Neural crest cell (in vitro differentiated cells): ENCODE measurements at places on chromosomes 3 and 15. TPM values are rescaled to one million over a fixed set of nuclear protein-coding genes. Genes with fewer than 3 reads are reported as not detected.

The FBXW12 gene
- 0.44 and 0.68 TPM in 2 replicates for total RNA-seq

The TRIM71 gene
- total RNA-seq, result 92.4 and 95.2 TPM in 2 replicates

The TEX55 gene
- total RNA-seq, result not detected in 2 replicates

The GOLGA6L10 gene
- total RNA-seq, result 3.6 and 3.7 TPM in 2 replicates

The TMC3 gene
- total RNA-seq, result not detected in 2 replicates

The PGBD4 gene
- total RNA-seq, result 1.9 TPM in 2 replicates

The SERPINI1 gene
- 1.0 TPM in 2 replicates for total RNA-seq

The LNP1 gene
- total RNA-seq, result 6.9 TPM in 2 replicates

DNA sequence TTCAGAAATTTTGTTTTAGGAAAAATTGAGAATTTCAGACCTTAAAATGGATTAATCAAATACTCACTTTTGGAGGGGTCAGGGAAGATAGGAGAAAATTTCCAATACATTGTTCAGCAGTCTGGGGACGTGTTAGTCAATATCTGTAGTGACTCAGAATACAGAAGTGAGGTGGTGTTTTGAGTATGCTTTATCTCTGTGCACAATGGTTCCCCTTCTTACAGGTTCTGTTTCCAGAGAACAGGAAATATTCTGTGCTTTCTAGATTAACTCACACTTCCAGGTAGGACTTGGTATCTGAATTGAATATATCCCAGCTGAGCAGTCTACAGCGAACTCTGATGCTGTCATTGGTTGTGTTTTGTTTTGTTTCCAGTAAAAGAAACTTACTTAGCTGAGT lies 30.7 kb upstream of the CCDC54 start:
- H3K4me1 ChIP-seq, result peaks cover 11% of the 10 kb centered on the region
- no peak overlapping the region for H3K27ac ChIP-seq
- DNase-seq, result no peak
- no peaks in the 10 kb centered on the region for H3K36me3 ChIP-seq
- H3K4me3 ChIP-seq, result no peak overlapping the region

- H3K36me3 ChIP-seq, result no peaks in the 10 kb centered on the region
- peaks cover 8% of the 10 kb centered on the region for H3K27me3 ChIP-seq
- no peak for DNase-seq
- H3K27ac ChIP-seq, result peak overlapping the region; percentile 79
- peaks cover 42% of the 10 kb centered on the region for H3K4me1 ChIP-seq
These were observed 63.3 kb downstream of the ABTB1 start for GRCh38 chr3:127735767-127736693.

DNA sequence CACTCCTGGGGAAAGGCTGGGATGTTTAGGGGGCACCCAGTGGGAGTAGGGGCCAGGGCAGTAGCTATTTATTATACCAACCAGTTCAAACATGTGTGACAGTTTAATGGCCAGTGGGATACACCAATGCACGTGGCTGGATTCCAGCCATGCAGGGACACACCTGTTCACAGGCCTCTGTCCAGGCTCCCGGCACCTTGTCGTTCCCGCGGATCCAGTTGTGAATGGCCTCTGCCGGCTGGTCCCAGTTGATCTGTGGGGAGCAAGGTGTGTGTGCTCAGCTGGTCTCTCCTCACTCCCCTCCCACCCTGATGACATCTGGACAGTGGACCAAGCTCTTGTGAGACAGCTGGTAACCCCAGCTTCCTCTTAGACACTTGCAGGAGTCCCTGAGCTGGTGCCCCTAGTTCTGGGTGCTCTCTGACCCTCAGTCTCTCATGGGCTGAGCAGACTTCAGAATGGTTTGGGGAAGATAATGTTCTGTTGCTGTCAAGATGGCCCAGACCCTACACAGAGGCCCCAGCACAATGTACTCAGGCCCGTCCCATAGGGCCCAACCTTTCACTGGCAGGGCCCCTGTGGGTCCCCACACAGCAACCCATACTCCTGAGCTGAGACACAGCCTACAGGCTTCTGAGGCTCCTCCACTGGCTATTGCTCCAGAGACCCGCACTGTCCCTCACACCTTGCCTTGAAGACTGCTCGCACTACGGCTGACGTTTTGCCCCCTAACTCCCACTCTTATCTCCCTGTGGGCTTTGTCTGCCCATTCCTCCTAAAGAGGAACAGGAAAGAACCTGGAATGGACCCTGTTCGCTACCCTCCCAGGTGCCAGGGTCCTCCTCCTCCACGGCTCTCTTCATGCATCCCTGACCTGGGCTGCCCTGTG lies 25.8 kb downstream of the ALDH1L1 start:
- peaks cover 11% of the 10 kb centered on the region for H3K4me1 ChIP-seq
- no peak overlapping the region for H3K27ac ChIP-seq
- no peaks in the 10 kb centered on the region for H3K27me3 ChIP-seq
- DNase-seq, result no peak
- H3K4me3 ChIP-seq, result no peak overlapping the region

- H3K27me3 ChIP-seq, result no peaks in the 10 kb centered on the region
- H3K27ac ChIP-seq, result peak overlapping the region; percentile 37
- peak overlapping the region; percentile 92 for H3K4me3 ChIP-seq
- H3K4me1 ChIP-seq, result peaks cover 13% of the 10 kb centered on the region
- H3K36me3 ChIP-seq, result peaks cover 2% of the 10 kb centered on the region
These were observed 630 bp downstream of the LXN start for GRCh38 chr3:158671821-158672214.

DNA sequence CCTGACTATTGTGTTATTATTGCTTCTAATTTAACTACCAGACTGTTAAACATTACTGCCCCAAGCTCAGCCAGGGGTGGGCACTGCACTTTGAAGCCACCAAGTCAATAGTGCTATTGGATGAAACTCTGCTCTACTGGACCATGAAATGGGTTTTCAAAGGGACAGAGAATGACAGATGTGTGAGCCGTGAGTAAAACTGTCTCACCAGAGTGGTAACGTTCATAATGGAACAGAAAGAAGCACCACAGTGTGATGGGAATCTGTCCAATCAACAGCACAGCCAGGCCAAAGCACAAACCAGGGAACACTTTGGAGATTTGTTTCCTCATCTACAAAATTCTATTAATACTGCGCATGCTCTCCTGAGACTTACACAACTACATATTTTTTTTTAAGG lies 171.8 kb upstream of the LPP start:
- H3K4me1 ChIP-seq, result peaks cover 8% of the 10 kb centered on the region
- no peaks in the 10 kb centered on the region for H3K27me3 ChIP-seq
- DNase-seq, result no peak
- H3K36me3 ChIP-seq, result no peaks in the 10 kb centered on the region

GRCh38 chr3:78900426-78900825 lies 867.4 kb downstream of the ROBO1 start:
- no peaks in the 10 kb centered on the region for H3K36me3 ChIP-seq
- H3K27ac ChIP-seq, result no peak overlapping the region
- H3K27me3 ChIP-seq, result no peaks in the 10 kb centered on the region

DNA sequence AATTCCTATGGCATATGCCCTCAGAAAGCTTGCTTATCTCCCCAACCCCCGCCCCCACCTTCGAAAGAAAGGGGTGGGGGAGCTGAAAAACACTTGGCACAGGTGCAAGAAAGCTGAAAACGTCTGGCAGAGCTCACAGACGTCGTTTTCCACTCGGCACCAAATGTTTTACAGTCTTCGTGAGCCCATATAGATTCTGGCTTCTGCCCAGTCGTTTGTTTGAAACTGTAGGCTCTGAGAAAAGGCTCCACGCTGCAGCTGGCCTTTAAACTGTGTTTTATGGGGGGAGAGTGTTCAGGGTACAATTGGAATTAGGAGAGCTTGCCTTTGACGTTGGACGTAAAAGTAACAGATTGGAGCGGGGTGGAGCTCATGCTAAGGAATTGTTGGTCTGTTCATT lies 130.3 kb downstream of the MDFIC2 start:
- H3K4me3 ChIP-seq, result no peak overlapping the region
- no peaks in the 10 kb centered on the region for H3K36me3 ChIP-seq
- no peaks in the 10 kb centered on the region for H3K4me1 ChIP-seq
- peaks cover 10% of the 10 kb centered on the region for H3K27me3 ChIP-seq

DNA sequence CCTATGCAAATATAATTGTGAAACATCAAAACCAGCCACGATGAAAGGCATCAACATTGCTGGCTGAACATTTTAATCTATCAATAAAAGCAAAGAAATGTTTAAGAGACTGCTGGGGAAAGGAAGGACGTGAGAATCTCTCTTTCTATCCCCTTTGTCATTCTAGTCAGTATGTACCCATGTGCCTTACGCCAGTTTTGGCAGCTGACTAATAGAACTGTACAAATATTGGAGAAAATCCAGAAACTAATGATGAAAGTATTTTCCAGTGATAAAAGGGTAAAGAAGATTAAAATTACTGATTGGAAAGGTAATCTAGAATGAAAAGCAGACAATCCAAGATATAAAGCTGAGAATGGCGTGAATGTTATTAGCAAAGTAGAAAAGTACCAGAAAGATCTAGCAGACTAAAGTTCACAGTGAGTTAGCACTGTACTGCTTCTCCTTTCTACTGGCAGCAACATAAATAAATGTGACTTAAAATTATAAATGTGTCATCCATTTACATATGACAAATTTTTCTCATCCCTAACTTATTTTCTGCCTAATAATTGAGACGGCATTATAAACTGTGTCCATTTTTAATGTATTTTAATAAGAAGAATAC lies 401.9 kb upstream of the CNTN4 start:
- no peak overlapping the region for H3K27ac ChIP-seq
- H3K4me1 ChIP-seq, result no peaks in the 10 kb centered on the region

GRCh38 chr3:58666683-58667082 lies at the start of gene FAM3D:
TSS of gene FAM3D (minus strand) at chr3:58666774. CDS start at chr3:58655563, 11,211 bp downstream.
- no peak within 1 kb of the TSS for H3K4me3 ChIP-seq
- no peak for DNase-seq
- H3K36me3 ChIP-seq, result no peaks in the 10 kb centered on the region
- peaks cover 20% of the 10 kb centered on the region for H3K4me1 ChIP-seq
- no peaks in the 10 kb centered on the region for H3K27me3 ChIP-seq

GRCh38 chr3:57582474-57583168 lies 14.5 kb downstream of the ARF4 start:
- peaks cover 2% of the 10 kb centered on the region for H3K36me3 ChIP-seq
- no peak for DNase-seq
- H3K27ac ChIP-seq, result no peak overlapping the region
- H3K4me3 ChIP-seq, result no peak overlapping the region
- no peaks in the 10 kb centered on the region for H3K27me3 ChIP-seq

DNA sequence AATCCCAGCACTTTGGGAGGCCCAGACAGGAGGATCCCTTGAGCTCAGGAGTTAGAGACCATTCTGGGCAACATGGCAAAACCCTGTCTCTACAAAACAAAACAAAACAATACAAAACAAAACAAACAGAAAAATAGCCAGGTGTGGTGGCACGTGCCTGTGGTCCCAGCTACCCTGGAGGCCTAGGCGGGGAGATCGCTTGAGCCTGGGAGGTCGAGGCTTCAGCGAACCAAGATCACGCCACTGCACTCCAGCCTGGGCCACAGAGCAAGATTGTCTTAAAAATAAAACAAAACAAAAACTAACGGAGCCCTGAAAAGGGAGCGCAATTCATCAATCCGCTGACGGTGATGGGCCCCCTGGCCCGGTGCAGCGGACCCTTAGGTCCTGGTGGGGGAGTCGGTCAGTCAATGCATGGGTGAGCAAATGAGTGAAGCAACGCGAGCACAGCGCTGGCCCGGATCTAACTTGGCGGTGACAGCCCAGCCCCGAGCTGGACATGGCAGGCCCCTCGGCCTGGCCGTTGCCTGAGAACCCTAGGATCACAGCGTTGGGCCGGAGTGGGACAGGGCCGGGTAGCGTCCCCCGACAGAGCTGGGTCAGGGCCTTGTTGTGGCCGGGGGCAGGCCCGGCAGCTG lies 52.4 kb upstream of the BLM start:
- H3K36me3 ChIP-seq, result no peaks in the 10 kb centered on the region
- no peak for DNase-seq
- no peak overlapping the region for H3K27ac ChIP-seq
- H3K4me3 ChIP-seq, result no peak overlapping the region

GRCh38 chr3:184756151-184757021 lies 44.5 kb upstream of the MAGEF1 start:
- no peak overlapping the region for H3K4me3 ChIP-seq
- peaks cover 4% of the 10 kb centered on the region for H3K27me3 ChIP-seq
- no peak for DNase-seq
- H3K4me1 ChIP-seq, result peaks cover 16% of the 10 kb centered on the region
